Stimulated activated CD4-positive, alpha-beta T cell treated with anti-CD3 and anti-CD28 coated beads, Interleukin-12 subunit alpha, Interleukin-12 subunit beta, amount 100 ng/mL, for 4 hours (primary cell): ENCODE measurements at places on chromosomes 11 and 22.

DNA sequence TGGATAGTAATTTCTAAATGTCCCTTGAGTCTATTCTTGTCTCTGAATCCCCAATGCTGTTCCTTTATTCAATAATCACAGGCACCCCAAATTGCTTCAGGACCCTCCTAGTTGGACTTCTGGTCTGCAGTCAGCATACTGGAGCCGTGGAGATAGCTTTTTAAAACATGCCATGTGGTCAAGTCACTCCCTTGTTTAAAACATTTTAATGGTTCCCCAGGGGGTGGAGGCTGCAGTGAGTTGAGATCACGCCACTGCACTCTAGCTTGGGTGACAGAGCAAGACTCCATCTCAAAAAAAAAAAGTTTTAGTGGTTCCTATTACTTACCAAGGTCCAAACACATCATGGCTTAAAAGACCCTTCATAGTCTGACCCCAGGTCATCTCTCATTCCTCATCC is 220.3 kb downstream of the ADAMTS15 start:
- DNase-seq: no peak

GRCh38 chr11:128422576-128423370 is 164.6 kb downstream of the ETS1 start:
- DNase-seq: peak; percentile 78

- no peak for DNase-seq
Observed at GRCh38 chr22:50678218-50678650, 5.6 kb downstream of the SHANK3 start.

- DNase-seq: no peak
Observed at GRCh38 chr11:43989162-43989981, 46.9 kb downstream of the C11orf96 start.

- no peak for DNase-seq
Observed at GRCh38 chr22:43811777-43812148, 342 bp downstream of the EFCAB6 start.

- DNase-seq: no peak
Observed at GRCh38 chr22:28017859-28018258, 98.8 kb upstream of the PITPNB start.

DNA sequence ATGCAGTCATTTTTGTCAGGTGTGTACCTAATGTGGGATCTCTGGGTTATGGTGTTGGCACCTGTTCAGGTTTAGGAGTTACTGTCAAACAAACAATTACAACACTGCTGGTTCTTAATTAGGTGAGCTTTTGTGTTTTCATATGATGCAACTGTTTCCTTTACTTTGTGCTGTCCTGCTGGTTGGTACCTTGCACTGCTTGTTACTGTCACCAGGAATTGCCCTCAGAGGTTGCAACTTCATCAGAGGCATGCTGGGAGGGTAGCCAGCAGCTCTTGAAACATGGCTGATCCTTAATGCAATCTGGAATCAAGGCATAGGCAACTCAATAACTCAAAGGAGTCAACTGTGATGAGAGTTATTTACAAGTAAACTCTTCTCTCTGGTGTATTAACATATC is 400.3 kb downstream of the MIAT start:
- no peak for DNase-seq

DNA sequence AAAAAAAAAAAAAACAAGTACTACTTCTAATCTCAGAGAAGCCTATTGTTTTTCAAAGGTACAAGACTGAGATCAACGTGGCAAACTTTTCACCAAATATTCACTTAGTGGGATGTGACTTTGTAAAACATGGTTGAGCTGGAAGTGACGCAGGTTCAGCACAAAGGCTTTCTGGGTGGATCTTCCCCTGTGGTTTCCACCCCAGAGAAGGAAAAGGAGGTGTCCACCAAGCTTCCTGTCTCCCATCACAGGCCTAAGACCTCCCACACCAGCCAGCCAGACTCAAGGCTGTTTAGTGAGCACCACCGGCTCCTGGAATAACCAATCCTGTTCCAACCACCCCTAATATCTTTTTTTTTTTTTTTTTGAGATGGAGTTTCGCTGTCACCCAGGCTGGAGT is 5.7 kb downstream of the TMEM184B start:
- no peak for DNase-seq

DNA sequence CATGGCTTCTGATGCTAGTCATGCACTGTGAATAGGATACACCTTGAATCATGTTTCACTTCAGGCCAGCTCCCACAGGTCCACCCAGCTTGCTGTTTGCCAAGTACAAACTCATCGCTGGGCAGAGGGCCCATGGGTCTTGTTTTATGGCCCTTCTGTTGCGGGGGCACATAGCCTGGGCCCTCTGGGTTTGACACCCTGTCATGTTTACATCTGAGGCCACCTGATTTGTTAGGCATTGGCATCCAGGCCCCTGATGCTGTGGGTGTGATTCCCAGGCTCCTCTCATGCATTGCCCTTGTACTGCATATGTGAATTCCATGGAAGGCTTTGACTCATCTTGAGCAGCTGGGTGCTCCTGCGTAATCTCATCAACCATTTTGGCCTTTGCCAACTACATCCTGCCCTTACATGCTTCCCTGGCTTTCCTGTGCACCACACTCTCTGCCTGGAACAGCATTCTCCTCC is 32.6 kb downstream of the PPFIBP2 start:
- DNase-seq: no peak

GRCh38 chr11:35632301-35632700 is 14.0 kb downstream of the FJX1 start:
- no peak for DNase-seq

- DNase-seq: no peak
Observed at GRCh38 chr11:36346562-36347383, 50.7 kb downstream of the PRR5L start.

DNA sequence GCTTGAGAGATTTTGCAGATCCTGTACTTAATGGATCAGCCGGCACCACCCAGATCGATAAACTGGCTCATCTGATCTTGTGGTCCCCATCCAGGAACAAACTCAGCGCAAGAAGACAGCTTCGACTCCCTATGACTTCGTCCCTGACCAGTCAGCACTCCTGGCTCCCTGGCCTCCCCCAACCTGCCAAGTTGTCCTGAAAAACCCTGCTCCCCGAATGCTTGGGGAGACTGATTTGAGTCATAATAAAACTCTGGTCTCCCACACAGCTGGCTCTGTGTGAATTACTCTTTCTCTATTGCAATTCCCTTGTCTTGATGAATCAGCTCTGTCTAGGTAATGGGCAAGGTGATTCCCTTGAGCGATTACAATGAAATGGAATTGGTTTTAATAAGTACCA is 29.5 kb downstream of the OR2AG2 start:
- no peak for DNase-seq

DNA sequence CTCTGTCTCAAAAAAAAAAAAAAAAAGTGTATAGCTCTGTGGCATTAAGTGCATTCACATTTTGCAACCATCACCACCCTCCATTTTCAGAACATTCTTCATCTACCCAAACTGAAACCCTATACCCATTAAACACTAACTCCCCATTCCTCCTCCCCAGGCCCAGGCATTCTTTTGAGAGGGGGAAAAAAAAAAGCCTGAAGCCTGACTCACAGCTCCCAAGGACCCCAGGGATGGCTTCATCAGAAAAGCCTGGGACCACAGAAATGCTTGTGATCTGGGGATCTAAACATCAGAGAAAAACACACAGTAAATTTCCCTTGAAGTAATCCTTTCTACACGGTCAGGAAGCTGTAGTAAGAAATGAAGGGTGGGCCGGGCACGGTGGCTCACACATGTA is 10.7 kb upstream of the GTSE1 start:
- no peak for DNase-seq

DNA sequence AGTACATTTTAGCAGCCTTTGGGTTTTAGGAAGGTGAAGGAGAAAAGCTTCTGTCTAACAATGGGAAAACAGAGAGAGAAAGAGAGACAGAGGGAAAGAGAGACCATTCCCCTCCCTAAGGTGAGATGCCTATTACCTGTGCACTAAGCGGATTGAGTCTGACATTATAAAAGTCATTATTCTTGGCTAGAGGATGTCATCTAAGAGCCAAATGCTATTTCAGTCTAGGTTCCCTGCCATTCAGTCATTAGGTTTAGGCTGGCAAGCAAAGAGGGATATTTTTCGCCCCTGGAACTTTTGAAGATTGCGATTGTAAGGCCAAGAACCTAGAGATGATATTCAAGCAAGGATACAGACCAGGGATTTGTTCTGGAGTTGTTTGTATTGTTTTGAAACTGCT is 7.2 kb downstream of the BLID start:
- no peak for DNase-seq

DNA sequence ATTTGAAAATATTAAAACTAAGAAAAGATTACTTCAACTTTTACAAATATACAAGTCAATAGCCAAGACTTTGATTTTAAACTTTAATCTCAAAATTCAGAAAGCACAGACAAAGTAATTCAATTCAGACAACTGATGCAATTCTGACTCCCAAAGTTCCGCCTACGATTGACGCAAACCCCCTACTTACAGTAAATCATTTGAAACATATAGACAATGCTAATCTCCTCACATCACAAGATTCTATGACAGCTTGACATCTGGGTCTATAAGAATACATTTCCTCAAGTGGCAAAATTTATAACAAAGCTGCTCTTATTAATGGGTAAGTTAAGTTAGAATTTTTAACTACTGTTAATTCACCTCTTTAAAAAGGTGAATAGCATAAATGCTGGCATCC is 75.2 kb downstream of the GUCY1A2 start:
- DNase-seq: no peak

GRCh38 chr22:28375761-28376534 is 303.7 kb downstream of the TTC28 start:
- DNase-seq: no peak

GRCh38 chr11:86740628-86741483 is 59.5 kb upstream of the PRSS23 start:
- no peak for DNase-seq

- DNase-seq: no peak
Observed at GRCh38 chr11:103862802-103863174, 173.7 kb upstream of the DDI1 start.
